ENCODE measurements at places on chromosomes 7 and 10.

- peak; percentile 42 for DNase-seq
Measured at GRCh38 chr7:531777-532176, 12.1 kb upstream of the PDGFA start.

DNA sequence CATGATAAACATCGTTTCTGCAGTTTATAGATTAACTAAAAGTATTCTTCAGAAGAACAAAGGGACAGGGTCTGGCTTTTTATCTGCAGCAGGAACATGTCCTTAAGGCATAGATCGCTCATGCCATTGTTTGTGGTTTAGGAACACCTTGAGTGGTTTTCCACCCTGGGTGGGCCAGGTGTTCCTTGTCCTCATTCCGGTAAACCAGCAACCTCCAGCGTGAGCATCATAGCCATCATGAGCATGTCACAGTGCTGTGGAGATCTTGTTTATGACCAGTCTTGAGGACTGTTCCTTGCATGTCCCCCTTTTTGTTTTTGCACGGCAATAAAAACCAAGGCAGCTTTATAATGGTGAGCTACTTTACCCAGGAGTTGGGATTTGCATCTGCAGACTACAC, 33.9 kb downstream of the STOX1 start:
- DNase-seq = peak; percentile 1

DNA sequence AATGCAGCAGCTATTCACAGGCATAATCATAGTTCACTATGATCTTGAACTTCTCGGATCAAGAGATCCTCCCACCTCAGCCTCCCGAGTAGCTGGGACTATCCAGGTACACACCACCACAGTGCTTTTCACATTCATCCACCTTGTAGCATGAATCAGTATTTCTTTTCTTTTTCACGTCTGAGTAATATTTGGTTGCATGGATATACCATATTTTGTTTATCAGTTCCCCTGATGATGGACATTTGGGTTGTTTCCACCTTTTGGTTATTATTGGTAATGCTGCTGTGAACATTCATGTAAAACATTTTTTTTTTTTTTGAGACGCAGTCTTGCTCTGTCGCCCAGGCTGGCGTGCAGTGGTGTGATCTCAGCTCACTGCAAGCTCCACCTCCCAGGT, 3.6 kb upstream of the TBC1D12 start:
- no peak for DNase-seq

DNA sequence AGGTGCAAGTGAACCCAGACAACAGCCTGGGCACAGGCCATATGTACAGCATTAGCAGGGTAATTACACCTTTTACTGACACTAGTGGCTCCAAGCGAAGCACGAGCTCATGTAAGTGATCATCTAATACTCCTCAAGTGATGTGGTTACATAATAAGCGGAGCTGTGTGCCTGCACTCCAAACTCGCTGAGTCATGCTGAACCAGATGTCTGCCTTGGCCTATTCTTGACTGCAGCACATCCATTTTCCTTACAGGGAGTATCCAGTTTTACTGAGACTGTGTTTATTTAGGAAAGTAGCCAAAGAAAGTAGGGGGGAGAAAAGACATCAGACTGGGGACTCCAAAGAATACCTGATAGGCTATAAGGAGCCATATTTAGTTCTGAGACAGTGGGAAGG, 90.1 kb downstream of the GRM3 start:
- no peak for DNase-seq

DNA sequence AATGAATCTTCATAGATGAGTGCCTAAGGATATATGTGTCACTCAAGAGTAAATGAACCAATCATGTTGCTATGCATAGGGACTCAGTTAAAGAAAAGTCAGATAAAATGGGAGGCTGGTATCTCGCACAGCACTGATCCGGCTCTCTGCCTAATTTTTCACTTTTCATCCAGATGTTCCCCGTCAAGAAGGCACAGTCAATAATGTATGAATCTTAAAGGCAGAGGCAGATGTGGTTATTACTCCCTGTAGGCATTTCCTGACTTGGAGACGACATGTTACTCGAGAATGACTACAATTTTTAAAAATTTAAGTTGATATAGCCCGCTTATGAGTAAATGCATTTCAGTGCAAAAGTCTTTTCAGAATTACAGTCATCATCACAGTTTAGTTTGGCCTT, 113.6 kb downstream of the TBXAS1 start:
- DNase-seq = no peak

- no peak for DNase-seq
Measured at GRCh38 chr7:128738570-128739047, 550 bp upstream of the CALU start.

GRCh38 chr10:31694126-31694685, 234.4 kb downstream of the ARHGAP12 start:
- no peak for DNase-seq

- DNase-seq = no peak
Measured at GRCh38 chr7:42457663-42458062, 220.7 kb upstream of the GLI3 start.

- DNase-seq = peak; percentile 48
Measured at GRCh38 chr10:5816170-5816569, 2.9 kb upstream of the GDI2 start.

DNA sequence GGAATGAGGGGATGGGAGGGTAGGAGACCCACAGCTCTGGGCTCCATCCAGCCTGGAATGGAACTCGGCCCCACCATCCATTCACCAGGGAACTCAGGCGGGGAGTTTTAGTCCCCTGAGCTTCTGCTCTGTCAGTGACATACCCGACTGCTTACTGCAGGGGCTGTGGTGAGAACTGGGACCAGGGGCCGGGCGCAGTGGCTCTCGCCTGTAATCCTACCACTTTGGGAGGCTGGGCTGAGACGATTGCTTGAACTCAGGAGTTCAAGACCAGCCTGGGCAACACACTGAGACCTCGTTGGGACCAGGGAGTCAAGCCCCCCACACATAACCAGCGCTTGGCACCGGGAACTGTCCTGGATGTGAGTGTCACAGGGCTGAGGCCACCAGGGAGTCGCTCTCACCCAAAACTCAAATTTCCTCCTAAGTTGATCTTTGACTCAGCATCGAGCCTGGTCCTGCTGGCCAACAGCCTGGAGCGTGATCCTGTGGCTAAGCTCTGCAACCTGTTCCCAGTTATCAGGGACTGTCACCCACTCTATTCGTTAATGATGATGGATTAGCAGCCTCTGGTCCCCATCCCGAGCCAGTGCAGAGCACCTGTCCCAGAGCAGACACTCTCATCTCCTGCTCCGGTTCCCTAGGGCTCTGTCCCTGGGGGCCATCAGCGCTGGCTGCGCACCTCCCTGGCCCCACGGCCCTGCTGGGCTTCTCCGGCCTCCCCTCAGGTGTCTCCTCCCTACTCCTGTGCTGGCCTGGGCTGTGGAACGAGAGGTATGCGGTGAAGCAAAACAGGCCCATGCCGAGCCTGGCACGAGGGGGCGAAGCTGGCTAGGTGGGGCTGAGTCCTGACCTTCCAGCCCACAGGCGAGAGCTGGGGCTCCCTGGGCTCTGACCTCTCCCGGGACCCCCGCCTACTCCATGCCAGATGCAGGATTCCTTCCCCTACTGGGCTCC, 902 bp upstream of the CLDN15 start:
- no peak for DNase-seq

GRCh38 chr7:29770371-29770770, 35.9 kb upstream of the WIPF3 start:
- DNase-seq = no peak

DNA sequence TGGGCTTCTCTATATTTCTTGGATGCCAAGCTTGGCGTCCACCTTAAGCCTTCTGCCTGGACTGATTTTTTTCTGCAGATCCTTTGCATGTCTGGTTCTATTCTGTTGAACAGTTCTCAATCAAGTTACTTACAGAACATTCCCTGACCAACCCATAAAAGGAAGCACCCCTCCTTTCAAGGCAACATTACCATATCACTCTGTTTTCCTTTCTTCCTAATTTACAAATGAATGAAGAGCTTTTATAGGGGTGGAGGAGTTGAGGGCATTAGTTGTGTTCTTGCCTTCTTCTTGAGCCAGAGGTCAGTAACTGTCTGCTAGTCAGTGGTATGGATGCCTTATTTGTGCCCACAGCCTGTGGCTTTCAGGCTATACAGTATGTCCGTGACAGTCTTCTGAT, 361.0 kb downstream of the PHTF2 start:
- DNase-seq = no peak

DNA sequence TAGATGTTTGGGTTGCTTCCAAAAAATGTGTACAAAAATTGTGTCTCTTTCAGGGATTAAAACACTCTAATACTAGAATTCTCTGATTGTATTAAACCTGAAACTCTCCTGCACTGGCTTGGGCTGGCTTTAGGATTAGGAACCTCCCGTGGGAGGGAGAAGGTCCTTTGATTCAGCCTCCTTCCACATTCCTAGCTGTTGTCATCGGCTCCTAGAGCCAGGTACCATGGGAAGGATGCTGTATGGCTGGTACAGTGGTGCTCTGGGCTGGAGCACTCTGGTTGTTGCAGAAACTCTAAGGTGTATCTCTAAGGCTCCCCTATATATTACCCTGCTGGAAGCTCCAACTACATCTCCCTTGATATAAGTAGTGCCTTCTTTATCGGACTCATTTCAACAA, 245.2 kb upstream of the FOXK1 start:
- DNase-seq = no peak

- DNase-seq = no peak
Measured at GRCh38 chr7:101838837-101839483, 21.5 kb downstream of the CUX1 start.

GRCh38 chr7:21966271-21966670, 20.6 kb upstream of the CDCA7L start:
- peak; percentile 64 for DNase-seq

DNA sequence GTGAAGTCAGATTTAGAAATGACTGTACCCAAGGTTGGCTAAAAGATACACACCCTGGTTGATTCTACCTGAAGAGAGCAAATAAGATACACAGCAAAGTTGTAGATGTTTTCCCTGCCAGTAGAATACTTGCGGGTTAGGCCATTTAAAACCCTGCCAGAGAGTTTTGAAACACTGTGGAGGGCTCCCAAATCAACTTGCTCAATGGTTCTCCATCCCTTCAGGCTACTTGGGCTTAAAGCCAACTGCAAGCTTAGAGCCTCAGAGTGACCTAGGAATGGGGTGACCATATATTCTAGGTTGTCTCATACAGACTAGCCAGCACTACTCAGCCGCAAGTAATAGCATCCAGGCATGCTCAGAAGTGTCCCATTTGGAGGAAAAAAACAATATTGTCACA, 10.0 kb downstream of the CAV1 start:
- DNase-seq = no peak

DNA sequence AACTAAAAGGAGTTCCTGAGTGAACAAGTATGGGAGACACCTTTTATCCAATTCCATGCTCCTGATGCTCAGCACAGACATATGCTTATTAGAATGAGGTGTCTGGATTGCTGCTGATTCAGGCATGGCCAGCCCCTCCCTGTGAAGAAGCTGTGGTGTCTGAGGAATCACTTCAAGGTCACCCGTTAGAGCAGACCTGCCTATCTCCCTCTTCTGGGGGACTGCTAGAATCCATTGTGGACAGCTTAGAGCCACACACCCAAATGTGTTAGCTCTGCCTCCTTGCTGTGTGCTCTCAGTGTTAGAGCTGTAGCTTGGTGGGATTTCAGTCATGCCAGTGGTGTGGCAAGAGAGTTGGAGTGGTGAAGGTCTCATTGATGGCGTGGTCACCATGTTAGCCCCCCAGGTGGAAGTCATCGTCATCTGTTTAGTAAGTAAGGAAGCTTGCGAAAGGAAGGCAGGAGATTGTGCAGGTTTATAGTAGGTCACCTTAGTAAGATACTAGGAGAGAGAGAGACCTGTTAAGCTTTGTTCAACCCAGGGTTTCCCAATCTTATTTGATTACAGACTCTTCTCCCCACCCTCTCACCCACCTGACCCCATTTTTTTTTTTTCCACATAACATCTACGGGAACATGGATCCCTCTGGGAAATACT, 12.8 kb downstream of the PRXL2A start:
- no peak for DNase-seq

GRCh38 chr7:22812353-22812752, 10.3 kb downstream of the TOMM7 start:
- DNase-seq = no peak

DNA sequence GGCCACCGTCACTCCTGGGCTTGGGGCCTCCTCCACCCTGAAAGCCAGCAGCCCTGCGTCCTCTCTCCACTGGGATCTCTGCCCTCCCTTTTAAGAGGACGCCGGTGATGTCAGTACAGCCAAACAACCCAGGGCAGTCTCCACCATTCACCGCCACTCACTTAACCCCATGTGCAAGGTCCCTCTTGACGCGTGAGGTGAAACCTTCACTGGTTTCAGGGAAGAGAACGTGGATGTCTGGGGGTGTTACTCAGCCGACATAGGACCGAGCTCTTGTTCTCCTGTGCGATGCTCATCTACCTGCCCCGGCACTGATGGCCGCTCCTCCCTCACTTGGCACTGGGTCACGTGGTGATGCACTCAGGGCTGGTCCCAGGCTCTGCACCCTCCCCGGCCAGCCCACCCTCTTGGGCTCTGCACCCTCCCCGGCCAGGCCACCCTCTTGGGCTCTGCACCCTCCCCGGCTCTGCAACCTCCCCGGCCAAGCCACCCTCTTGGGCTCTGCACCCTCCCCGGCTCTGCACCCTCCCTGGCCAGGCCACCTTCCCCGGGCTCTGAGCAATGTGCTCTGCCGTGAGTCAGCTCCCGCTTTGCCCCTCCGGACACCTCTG, 36.1 kb downstream of the ADGRA1 start:
- DNase-seq = no peak

DNA sequence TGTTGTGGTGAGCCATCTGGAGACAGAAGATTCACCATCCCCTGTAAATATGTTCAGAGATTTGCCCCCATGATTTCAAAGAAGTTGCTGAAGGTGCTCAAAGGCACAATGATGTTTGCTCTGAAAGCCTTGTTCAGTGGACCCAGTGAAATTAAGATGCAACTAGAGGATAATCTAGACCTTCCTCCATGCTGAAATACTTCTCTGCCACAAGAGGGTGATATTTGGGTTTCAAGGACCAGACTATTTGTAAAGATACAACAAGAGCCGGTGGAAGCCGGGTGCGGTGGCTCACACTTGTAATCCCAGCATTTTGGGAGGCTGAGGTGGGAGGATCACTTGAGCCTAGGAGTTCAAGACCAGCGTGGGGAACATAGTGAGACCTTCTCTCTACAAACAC, 13.5 kb upstream of the MSRB2 start:
- no peak for DNase-seq

DNA sequence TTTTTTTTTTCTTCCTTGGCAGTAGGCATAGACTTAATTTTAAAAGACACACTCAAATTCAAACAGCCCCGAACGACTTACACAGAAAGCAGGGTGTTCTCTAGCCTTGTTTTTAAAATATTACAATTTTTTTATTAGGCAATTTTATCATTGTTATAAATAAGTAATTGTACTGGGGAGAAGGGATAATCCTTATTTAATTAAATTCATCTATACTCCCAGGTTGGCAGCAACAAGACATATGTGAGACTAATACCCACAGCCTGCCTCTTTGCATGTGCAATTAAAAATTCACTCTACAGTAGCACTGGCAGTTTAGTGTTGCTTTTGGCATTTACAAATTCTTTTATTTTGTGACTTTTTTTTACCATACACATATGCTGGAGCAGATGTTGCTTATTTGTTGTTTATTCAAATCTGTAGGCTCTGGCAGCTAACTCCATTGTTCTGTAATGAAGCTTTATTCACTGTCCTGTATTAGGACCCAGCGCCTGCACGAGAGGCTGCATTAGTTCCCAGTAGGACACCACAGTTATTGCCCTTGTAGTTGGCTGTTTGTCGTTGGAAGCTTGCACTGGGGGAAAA, 84.9 kb upstream of the PPP1R17 start:
- DNase-seq = no peak

GRCh38 chr7:109101332-109101731, 531.7 kb downstream of the DNAJB9 start:
- no peak for DNase-seq

GRCh38 chr10:6737080-6737641, 157.1 kb upstream of the PRKCQ start:
- no peak for DNase-seq

- no peak for DNase-seq
Measured at GRCh38 chr10:7409732-7410168, 1.1 kb downstream of the SFMBT2 start.

Measured in stimulated activated naive B cell treated with anti-CD40 and anti-IgM and Interleukin-4, amounts not matched to agents 10 μg/mL and 1 μg/mL and 100 μg/mL, for 72 hours (primary cell).